ENCODE measurements at places on chromosomes 6 and 20.

DNA sequence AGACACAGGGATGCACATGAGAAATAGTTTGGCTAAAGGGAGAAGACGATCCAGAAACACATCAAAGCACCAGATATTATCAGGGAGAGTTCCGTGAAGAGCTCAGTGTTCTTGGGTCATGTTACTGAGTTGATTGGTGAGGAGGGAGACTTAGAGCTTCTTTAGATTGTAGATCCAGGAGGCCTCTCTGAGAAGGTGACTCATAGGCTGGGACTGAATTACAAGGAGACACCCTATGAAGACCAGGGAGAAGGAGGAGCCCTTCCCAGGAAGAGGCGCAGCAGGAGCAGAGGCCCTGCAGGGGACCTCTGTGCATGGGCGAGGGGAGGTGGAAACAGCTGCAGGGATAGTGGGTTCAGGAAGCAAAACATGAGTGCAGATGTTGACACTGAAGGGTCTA, 196.5 kb downstream of the SLC24A3 start:
- no peak for DNase-seq

DNA sequence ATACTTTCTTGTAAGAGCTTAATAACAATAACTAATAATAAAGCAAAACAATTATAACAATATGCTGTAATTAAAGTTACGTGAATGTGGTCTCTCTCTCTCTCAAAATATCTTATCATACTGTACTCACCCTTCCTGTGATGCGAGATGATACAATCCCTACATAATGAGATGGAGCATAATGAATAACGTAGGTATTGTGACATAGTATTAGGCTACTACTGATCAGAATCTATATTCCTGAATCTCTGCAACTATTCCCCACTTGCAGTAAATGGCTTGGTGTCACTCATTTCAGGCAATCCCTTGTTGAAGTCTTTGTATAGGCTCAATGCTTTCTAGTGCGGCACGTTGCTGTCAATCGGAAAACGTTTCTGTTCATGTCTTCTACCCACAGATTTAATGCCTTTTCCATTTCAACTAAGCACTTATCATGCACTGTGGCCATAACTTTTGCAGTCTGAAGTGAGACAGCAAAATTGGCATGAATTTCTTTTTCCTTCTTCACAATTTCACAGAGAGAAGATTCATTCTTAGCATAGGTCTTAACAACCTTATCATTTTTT, 32.3 kb downstream of the MOXD1 start:
- no peak for DNase-seq

- DNase-seq = no peak
Measured at GRCh38 chr6:6559994-6560570, 28.4 kb upstream of the LY86 start.

- no peak for DNase-seq
Measured at GRCh38 chr6:34462551-34462971, 3.3 kb upstream of the PACSIN1 start.

DNA sequence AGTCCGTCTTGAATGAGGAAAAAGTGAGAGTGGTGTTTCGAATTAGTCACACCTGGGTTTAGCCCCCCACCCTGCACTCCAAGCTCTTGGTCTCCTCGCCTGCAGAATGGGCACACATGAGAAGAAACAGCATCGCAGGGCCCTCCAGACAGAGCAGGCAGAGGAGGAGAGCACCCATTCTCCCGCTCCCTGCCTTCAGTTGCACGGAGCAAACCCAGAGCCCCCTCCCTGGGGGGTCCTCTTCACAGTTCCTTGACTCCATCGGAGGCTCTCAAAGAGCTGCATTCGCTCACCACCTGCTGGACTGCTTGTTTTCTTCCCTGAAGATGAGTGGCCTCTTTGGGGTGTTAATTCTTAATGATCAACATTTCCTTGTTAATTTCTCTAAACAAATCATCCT, 5.1 kb downstream of the CST7 start:
- no peak for DNase-seq

- DNase-seq = no peak
Measured at GRCh38 chr6:148192310-148192709, 150.3 kb upstream of the SASH1 start.

DNA sequence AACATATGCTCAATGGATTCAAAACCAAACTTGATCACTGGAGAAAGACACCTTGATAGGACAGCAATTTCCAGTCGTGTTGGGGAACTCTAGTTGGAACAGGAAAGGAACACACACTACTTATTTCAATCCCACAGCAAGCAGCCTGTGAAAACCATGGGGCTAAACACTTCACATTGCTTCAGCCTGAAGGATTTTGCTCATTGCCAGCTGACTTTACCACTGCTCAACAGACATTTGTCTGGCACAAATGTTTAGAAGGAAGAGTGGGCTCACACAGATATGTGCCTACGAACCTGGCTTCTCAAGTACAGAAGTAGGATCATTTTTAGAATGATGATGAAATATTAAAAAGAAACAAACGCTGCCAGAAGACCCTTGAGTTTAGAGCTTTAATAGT, 598.1 kb downstream of the PHF3 start:
- no peak for DNase-seq
